ENCODE measurements at places on chromosomes 3 and 15. TPM values are rescaled to one million over a fixed set of nuclear protein-coding genes. Genes with fewer than 3 reads are reported as not detected.

DNA sequence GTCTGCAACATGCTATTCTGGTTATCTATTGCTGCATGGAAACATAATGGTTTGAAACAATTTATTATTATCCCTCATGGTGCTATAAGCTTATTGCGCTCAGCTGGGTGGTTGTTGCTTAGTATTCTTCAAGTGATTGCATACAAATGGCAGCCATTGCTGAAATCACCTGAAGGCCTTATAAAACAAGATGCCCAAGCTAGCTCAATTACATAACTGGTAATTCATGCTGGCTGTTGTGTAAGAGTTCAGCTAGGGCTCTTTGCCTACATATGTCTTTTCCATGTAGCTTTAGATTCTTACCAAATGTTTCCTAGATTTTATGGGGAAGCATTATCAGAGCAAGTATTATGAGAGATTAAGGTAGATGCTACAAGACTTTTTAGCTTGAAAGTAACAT is 644.0 kb upstream of the CBLB start:
- peaks cover 1% of the 10 kb centered on the region for H3K4me1 ChIP-seq
- no peaks in the 10 kb centered on the region for H3K27me3 ChIP-seq
- H3K4me3 ChIP-seq = no peak overlapping the region
- DNase-seq = no peak
- no peak overlapping the region for H3K27ac ChIP-seq

ZBED2 gene
- 0.56 TPM for total RNA-seq

GRCh38 chr3:170437176-170437575 is 18.5 kb downstream of the CLDN11 start:
- H3K4me3 ChIP-seq = no peak overlapping the region
- H3K4me1 ChIP-seq = peaks cover 36% of the 10 kb centered on the region
- no peak for DNase-seq
- no peak overlapping the region for H3K27ac ChIP-seq
- no peaks in the 10 kb centered on the region for H3K36me3 ChIP-seq
- H3K27me3 ChIP-seq = no peaks in the 10 kb centered on the region

ZNF80 gene
- not detected for total RNA-seq

- no peak overlapping the region for H3K4me3 ChIP-seq
- H3K36me3 ChIP-seq = no peaks in the 10 kb centered on the region
- H3K27me3 ChIP-seq = no peaks in the 10 kb centered on the region
- no peak overlapping the region for H3K27ac ChIP-seq
- DNase-seq = no peak
Observed at GRCh38 chr3:188446766-188447165, 292.8 kb downstream of the LPP start.

DNA sequence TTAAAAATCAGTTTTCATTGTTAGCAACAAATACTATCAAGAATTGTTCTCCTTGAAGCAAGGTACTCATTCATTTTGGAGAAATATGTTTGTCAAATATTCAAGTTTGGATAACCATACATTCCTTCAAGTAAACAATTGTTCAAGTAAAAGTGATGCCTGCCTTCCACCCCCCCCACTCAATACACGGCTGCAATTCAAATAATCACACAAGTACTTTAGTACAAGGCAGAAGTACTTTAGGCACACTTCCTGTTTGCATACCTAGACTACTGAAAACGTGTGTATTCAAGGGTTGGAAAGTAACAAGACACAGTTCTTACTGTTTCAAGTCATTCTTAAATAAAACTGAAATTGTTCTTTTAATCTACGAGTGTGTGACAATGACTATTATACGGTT is 45.4 kb downstream of the TJP1 start:
- H3K27ac ChIP-seq = no peak overlapping the region
- H3K4me1 ChIP-seq = no peaks in the 10 kb centered on the region
- no peak for DNase-seq
- no peaks in the 10 kb centered on the region for H3K27me3 ChIP-seq
- H3K36me3 ChIP-seq = no peaks in the 10 kb centered on the region

DNA sequence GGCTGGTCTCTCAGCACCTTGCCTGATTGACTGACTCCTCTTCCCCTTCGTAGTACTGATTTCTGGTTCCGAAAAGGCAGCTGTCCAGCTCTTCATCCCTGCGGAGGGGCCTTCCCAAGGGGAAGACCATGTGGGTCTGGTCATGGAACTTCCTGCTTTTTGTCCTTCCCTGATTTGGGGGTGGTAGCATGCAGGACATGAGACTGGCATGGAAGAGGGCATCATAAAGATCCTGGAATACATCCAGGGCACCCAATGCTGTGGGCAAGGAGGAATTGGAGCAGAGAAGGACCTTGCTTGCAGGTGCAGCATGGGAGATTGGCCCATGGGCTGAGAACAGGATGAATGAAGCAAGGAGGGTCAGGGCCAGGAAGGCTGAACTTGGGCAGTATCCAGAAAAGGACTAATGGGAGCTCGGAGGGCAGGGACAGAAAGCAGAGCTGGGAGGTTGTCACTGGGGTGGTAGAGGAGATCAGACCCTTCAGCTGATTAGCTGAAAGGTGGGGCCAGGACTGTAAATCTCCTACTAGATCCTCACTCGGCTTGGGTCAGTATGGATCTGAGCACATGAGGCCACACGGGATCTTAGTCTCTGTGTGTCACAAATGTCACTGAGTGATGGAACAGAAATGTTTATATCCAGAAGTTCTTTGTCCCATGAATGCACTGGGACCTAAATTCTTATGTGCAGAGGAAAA is 59.5 kb downstream of the AMOTL2 start:
- no peak overlapping the region for H3K27ac ChIP-seq
- no peak for DNase-seq
- no peaks in the 10 kb centered on the region for H3K27me3 ChIP-seq
- no peak overlapping the region for H3K4me3 ChIP-seq
- H3K36me3 ChIP-seq = no peaks in the 10 kb centered on the region

GABRB3 gene
- not detected for total RNA-seq

GP9 gene
- total RNA-seq = not detected

DNA sequence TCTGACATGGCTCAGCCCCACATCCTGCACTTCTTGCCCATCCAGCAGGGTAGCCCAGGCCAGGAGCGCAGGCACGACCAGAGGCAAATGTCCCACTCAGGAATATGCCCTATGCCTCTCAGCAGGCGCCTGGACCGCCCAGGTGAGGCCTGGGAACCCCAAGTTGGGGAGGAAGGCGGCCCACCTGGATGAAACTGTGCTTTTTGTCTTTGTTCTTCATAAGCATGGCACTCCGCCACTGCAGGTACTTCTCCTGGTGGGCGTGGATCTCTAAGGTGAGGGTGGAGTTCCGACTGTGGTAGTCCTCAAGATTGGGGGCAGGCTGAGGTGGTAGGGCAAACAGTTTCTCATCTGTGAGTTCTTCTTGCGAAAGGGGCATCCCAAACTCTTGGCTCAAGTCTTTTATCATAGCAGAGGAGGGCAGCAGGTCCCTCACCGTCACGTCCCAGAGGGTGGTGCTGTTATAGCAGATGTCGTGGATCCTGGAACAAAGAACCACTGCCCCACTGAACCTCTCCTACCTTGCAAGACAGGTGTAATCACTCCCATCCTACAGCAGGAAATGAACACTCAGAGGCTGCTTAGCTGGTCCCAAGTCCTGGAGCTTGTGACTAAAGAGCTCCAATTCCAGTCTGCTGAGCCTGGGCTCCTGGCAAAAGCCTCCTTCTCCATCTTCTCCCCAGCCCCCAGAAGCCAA is 53.2 kb downstream of the ACAD9 start:
- H3K4me1 ChIP-seq = no peaks in the 10 kb centered on the region
- H3K4me3 ChIP-seq = no peak overlapping the region
- no peak overlapping the region for H3K27ac ChIP-seq

GRCh38 chr3:4529876-4530588 is 36.9 kb downstream of the ITPR1 start:
- no peaks in the 10 kb centered on the region for H3K4me1 ChIP-seq
- H3K36me3 ChIP-seq = no peaks in the 10 kb centered on the region
- no peak for DNase-seq
- no peaks in the 10 kb centered on the region for H3K27me3 ChIP-seq
- no peak overlapping the region for H3K27ac ChIP-seq

DNA sequence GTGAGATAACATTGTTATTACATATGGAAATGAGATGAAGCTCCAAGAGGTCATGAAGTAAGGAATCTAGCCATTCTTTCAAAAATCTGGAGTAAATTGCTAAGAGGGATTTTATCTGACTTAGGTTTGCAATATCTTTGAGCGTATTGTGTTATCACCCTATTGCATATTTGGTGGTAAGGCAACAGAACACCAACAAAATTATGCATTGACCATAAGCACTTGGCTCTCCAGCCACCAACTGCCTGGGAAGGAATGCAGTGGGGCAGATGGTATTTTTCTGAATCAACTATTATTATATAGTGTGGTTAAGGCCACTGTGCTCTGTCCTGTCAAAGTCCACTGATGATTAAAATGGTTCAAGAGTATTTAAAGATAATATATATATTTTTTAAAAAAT is 287.9 kb upstream of the SEMA6D start:
- no peaks in the 10 kb centered on the region for H3K4me1 ChIP-seq
- no peak overlapping the region for H3K27ac ChIP-seq

All from Calu3 (cell line).